Natural killer cell (primary cell): ENCODE measurements at places on chromosomes 12 and 14. TPM values are rescaled to one million over a fixed set of nuclear protein-coding genes. Genes with fewer than 3 reads are reported as not detected.

SLC24A4 gene
- total RNA-seq, result 3.2 TPM

SLC39A5 gene
- total RNA-seq, result 0.70 TPM

DNA sequence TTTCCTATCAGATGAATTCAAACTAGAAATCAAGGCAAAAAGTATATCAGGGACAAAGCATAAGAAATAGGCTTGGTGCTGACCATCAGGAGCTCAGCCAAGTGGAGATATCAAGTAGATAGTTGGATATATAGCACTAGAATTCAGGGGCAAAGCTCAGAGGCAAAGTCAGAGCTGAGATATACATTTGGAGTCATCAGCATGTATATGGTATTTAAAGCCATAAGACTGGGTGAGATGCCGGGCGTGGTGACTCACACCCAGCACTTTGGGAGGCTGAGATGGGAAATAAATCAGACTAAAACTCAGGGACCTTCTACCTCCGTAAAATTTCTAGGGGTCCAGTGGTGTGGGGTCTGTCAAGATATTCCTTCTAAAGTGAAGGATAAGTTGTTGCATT, 38.9 kb upstream of the LIMA1 start:
- no peaks in the 10 kb centered on the region for H3K27me3 ChIP-seq
- no peak overlapping the region for H3K27ac ChIP-seq
- no peak overlapping the region for H3K4me3 ChIP-seq

GRCh38 chr14:32606301-32606700, 277.2 kb downstream of the AKAP6 start:
- H3K27me3 ChIP-seq, result no peaks in the 10 kb centered on the region
- no peaks in the 10 kb centered on the region for H3K4me1 ChIP-seq
- no peak overlapping the region for H3K27ac ChIP-seq
- no peak overlapping the region for H3K4me3 ChIP-seq
- DNase-seq, result no peak
- no peaks in the 10 kb centered on the region for H3K36me3 ChIP-seq
